ENCODE measurements at places on chromosomes 7 and 10.

- no peak for DNase-seq
Measured at GRCh38 chr7:4030346-4030950, 651.6 kb upstream of the FOXK1 start.

- DNase-seq, result no peak
Measured at GRCh38 chr10:24947304-24948097, 4.9 kb downstream of the PRTFDC1 start.

DNA sequence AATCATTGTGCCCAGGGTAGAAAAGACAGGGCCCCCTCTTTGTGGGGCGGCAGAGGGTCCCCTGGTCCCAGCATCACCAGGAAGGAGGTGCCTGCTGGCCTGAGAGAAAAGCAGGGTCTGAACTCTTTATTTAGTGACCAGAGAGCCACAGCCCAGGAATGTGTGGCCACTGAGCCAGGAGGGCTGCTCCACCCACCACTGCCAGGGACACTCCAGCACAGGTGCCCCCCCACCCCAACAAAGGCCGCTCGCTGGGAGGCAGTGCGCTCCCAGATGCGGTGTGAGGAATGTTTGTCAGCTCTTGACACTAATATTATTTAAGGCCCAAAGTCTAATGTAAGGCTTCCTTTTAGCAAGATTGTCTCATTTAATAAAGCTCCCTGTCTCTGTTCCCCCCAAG lies 59.6 kb upstream of the ZMIZ1 start:
- no peak for DNase-seq

GRCh38 chr7:88449410-88449809 lies 142.7 kb upstream of the STEAP4 start:
- no peak for DNase-seq

GRCh38 chr7:114791771-114792170 lies 130.1 kb upstream of the MDFIC start:
- DNase-seq, result no peak

DNA sequence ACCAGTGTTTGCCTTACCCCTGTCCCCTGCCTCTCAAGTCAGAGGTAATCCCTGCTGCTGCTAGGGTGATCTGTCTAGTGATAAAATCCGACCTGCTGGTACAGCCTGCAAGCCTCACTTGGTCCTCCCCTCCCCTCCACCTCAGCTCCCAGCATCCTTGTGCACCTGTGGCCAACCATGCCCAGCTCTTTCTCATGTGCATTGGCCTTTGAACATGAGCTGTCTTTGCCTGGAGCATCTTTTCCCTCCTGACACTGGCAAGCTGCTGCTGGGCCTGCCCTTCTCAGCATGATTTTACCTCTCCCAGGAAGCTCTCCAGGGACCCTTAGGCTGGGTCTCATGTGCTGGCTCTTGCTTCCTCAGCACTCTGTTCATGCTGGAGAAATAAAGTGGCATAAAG lies 51.3 kb upstream of the CXCL12 start:
- DNase-seq, result no peak

- no peak for DNase-seq
Measured at GRCh38 chr7:158085741-158086695, 501.6 kb downstream of the PTPRN2 start.

- no peak for DNase-seq
Measured at GRCh38 chr7:73423519-73424488, 9.8 kb upstream of the FZD9 start.

- DNase-seq, result no peak
Measured at GRCh38 chr7:25965405-25966123, 186.4 kb upstream of the NFE2L3 start.

- no peak for DNase-seq
Measured at GRCh38 chr10:89100680-89101079, 106.4 kb downstream of the CH25H start.

GRCh38 chr10:69736886-69737641 lies 64.6 kb upstream of the COL13A1 start:
- no peak for DNase-seq

DNA sequence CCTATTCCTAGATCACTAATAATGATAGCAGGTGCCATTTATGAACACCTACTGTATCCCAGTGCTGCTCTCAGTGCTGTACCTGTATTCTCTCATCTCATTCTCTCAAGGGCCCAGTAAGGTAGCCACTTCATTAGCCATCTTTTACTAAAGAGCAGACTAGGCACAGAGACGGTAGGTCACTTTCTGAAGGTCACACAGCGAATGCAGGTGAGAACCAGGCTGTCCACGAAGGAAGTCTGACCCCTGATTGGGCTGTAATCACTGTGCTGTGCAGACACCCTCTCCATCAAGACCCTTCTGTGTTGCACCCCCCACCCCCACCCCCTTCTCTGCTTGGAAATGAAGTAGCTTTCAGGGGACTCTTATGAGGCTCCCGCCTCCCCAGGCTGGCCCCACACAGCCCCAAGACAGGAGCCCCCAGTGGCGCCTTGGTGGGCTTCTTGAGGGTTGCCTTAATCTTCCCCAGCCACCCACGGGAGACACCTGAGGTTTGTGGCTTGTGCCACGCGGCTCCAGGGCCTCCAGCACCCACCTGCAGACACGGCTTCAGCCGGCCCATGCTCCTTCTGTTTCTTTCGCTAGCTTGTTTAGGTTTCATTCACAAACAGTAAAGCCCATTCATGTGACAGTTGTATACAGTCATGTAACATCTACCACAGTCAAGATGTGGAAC lies 81.7 kb upstream of the FAM20C start:
- no peak for DNase-seq

DNA sequence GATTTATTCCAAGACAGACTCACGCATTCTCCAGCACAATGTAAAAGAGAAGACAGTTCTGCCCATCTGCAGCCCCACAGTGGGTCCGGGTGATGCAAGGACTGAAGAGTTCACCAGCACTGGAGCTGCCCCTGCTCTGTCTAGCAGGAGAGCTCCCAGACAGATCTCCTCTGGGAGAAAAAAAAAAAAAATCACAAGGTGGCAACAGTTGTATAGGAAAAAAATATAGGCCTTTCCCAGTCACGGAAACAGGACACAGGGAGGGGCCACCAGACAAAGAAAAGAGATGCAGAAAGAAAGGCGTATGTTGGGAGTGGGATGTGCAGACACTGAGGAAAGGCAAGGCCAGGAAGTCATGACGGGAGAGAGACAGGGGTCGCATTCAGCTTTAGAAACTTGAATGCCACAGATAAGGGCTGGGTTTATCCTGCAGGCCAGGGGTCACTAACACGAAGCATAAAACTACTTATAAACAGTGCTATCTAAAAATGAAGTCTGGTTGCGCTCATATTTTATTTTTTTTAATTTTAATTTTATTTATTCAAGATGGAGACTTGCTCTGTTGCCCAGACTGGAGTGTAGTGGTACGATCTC lies 54.1 kb downstream of the FAM171A1 start:
- no peak for DNase-seq

DNA sequence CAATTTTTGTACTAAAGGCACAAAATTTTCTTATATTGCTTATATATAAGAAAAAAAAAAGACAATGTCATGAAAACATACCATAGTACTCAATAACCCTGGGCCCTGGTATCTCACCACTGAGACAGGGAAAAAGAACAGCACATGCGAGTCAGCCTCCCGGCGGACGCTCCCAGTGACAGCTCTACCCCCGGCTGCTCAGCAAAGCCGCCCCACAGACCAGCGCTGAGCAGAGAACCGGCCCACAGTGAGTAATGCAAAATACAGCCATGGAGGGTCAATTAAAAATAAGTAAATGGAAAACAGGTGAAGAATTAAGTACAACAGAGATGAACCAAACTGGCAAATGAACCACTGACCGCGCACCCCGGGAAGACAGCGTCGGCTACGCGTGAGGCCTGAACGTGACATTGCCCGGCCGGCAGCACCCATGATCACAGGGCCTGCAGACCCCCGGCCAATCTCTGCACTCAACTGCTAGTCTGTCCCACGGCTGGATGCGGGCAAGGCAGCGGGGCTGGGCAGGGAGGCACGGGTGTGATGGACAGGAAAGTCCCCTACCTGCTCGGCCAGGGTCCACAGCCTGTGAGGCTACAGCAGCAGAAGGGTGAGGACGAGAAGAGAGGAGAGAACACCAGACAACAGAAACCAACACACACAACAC lies 175.9 kb downstream of the ZMYND11 start:
- no peak for DNase-seq

DNA sequence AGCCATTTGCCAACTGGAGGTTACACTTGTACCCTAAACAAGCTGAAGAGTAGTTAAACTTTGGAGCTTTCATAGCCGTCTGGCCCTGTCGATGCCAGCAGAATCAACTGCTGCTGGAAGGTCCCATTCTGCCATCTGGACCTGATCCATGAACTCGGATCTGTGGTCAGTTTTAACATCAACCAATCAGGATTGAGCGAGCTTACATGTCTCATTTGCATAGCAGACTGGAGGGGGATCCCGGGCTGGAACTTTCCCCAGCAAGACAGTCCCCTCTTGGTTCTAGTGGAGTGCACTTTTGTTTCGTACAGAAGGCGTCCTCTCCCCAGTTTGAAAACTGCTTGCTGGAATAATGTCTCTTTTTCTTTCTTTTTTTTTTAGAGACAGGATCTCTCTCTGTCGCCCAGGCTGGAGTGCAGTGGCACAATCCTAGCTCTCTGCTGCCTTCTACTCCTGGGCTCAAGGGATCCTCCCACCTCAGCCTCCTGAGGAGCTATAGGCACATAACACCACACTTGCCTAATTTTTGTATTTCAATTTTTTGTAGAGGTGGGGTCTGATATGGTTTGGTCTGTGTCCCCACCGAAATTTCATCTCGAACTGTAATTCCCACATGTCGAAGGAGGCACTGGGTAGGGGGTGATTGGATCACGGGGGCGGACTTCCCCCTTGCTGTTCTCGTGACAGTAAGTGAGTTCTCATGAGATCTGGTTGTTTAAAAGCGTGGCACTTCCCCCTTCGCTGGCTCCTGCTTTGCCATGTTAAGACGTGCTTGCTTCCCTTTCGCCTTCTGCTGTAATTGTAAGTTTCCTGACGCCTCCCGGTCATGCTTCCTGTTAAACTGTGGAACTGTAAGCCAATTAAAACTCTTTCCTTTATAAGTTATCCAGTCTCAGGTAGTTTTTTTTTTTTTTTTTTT lies 42.8 kb upstream of the SEPHS1 start:
- DNase-seq, result no peak

- DNase-seq, result peak; percentile 78
Measured at GRCh38 chr10:14382022-14382421, 51.3 kb upstream of the FRMD4A start.

DNA sequence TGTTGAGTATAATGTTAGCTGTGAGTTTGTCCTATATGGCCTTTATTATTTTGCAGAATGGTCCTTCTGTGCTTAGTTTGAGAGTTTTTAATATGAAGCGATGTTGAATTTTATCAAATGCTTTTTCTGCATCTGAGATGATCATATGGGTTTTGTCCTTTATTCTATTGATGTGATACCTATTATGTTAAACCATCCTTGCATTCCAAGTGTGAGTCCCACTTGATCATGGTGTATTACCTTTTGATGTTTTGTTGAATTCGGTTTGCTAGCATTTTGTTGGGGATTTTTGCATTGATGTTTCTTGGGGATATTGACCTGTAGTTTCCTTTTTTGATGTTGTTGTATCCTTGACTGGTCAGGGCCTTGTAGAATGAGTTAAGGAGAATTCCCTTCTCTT lies 166.4 kb downstream of the MLLT10 start:
- no peak for DNase-seq

DNA sequence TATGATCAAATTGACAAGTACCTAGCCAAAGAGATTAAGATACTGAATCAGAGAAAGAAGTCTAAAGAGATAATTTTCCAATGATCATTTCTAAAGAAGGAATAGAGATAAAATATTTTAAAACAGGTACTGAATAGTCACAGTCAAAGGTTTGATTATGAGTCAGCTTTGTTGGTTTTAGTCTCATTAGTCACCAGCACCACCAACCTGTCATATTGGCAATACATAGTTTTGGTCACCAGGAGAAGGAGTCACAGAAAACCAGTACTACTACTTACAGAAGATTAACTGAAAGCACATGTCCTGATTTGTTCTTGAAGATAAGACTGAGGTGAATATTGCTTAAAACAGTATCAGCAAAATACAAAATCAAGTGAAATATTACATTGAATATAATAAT lies 34.6 kb downstream of the ZEB1 start:
- peak; percentile 34 for DNase-seq

DNA sequence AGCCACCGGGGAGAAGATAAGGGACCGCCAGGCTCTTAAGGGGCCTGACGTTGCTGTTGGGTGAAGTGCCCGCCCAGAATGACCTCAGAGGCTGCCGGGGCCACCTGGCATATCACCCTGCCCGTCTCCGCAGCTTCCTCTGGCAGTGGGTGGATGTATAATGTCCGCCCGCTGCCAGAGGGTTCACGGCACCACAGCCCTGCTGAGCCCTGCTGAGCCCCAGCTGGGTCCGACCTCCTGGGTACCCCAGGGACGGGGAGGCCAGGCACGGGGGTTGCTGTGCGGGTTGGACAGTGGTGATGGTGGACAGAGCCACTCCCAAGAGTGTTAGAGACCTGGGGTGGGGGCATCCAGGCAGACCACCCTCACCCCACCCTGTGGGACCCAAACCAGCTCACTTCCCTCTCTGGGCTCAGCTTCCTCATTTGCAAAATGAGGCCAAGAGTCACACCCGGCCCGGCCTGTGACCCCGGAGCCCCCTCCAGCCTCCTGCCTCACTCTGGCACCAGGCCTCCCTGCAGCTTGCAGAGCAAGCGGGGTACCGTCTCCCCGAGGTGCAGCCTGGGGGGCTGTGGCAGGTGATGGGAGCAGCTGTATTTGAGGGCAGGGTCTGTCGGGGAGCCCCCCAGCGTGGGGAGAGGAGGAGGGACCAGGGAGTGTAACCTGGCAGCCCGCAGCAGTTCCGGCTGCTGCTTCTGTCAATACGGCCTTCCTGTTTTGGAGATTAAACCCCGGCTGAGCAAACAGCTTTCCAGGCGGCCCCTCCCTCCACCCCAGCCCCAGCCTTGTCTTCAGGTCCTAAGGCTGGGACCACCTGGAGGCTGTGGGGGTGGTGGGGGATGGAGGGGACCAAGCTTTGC lies 8.4 kb upstream of the LFNG start:
- peak; percentile 92 for DNase-seq

DNA sequence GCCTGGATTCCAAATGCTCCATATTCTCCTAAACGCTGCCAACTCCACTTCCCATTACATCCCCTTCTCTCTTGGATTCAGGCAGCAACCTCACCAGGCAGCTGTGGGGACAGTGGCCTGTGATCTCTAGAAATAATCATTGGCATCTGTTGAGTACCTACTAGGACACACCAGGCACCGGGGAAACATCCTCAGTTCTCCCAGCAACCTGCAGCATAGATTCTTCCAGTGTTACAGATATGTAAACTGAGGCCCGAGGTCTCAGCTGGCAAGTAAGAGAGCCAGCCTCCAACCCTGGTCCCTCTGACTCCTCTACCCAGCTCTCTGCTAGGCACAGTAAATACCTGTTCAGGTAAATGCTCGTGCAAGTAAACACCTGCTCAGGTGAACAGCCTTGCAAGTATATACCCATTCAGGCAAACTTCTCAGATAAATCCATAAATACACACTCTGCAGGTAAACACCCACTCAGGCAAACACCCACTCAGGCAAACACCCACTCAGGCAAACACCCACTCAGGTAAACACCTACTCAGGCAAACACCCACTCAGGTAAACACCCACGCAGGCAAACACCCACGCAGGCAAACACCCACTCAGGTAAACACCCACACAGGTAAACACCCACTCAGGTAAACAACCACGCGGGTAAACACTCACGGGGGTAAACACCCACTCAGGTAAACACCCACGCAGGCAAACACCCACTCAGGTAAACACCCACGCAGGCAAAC lies 18.7 kb downstream of the ASB13 start:
- DNase-seq, result no peak
